Activated CD8-positive, alpha-beta memory T cell treated with anti-CD3 and anti-CD28 coated beads for 48 hours (primary cell): ENCODE measurements at places on chromosomes 3 and 15.

DNA sequence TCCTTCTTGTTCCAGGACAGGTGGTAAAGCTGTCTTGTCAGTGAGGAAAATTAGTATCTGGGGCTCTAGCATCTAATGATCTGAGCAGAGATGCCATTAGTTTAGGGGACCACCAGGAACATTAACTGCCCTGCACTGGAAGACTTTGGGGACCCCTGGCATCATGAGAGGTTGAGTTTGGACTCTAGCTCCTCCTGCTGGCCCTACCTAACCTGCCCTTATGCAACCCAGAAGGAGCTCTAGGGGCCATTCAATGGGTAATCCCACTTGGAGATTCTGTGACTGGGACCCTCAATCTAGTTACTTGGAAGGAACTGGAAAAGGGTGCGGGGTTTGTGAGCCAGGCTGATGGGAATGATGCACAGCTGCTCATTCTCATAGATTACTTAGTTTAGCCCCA, 451.0 kb downstream of the EPHB1 start:
- DNase-seq, result no peak

- no peak for DNase-seq
Observed at GRCh38 chr3:55207744-55208143, 279.4 kb downstream of the WNT5A start.

GRCh38 chr3:50850639-50851511, 176.1 kb downstream of the DOCK3 start:
- no peak for DNase-seq

GRCh38 chr3:87046241-87046640, 55.3 kb upstream of the VGLL3 start:
- no peak for DNase-seq

GRCh38 chr15:101029971-101030661, 111.0 kb downstream of the LRRK1 start:
- DNase-seq, result no peak

- DNase-seq, result no peak
Observed at GRCh38 chr3:157276801-157277200, 116.9 kb upstream of the CCNL1 start.

DNA sequence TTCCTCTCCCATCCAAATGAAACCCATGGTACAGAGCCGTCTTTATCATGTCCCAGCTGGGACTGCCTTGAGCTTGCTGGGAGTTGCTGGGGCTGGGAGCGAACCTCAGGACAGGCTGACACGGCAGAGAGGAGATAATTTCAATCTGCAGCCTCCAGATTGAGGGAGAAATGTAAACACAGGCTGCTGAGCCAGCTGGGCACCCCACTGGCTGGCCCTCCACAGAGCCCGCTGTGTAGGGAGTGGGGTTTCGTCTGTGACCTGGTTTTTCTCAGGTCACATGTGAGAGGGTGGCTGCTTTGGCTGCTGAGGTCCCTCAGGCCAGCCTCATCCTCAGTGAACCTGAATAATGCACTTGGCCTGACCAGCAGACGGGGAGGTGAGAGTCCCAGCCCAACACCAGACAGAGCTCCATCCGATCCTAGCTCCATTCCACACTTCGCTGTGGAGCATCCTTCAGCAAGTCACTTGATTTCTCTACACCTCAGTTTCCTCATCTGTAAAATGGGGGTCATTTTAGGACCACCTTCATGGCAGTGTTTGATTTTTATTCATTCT, 121.6 kb upstream of the MRPS22 start:
- no peak for DNase-seq

GRCh38 chr3:84275532-84275931, 683.3 kb upstream of the CADM2 start:
- no peak for DNase-seq

DNA sequence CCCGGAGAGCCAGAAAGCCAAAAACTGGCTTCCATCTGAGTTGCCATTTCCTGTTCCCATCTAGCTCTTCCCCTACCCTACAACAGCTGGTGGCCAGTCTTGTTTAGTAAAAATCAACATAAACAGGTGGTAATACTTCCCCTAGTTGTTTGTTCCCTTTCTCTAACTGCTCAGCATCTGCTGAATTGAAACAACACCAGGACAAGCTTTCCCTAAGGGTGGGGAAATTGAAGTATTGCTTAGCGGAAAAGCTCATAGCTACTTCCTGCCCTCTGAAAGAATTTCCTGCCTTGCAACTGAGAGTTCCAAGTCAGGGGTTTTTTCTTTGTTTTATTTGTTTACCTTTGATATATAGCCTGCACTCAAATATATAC, 66.8 kb downstream of the HMG20A start:
- DNase-seq, result no peak

GRCh38 chr3:56522374-56522773, 34.6 kb upstream of the CCDC66 start:
- no peak for DNase-seq

DNA sequence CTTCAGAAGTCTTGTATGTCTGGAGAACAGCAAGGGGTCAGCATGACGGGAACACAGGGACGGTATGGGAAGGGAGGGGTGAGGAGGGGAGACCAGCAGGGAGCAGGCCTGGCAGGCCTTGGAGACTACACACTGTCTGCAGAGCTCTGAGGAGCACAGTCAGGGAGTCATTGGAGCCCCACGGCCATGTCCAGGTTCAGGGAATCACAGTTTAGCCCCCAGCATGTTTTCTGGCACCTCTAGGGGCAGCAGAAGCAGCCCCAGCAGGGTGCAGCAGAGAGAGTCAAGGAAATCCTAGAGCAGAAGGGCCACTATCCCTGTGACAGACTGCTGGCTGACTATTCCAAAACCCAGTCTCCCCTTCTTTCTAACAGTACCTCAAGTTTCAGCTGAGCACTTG, 3.2 kb downstream of the LAMP3 start:
- DNase-seq, result no peak

DNA sequence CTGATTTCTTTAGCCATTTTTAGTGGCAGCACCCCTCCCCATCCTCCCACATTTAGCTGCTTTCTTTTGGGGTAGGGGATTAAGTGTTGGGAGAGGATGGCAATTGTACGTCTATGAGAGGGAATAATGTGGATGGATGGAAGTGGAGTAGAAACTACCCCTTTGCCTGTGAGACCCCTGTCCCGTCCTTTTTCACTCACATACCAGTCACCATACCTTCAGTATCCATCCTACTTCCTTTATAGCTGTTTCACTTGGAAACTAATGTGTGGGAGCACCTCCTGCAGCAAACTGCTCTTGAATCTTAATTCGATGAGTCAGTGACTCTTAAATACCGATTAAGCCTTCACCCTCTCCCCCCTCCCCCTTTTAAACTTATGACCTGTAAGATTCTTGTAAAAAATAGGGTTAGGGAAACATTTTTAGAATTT, 730 bp downstream of the SPRED1 start:
- no peak for DNase-seq

DNA sequence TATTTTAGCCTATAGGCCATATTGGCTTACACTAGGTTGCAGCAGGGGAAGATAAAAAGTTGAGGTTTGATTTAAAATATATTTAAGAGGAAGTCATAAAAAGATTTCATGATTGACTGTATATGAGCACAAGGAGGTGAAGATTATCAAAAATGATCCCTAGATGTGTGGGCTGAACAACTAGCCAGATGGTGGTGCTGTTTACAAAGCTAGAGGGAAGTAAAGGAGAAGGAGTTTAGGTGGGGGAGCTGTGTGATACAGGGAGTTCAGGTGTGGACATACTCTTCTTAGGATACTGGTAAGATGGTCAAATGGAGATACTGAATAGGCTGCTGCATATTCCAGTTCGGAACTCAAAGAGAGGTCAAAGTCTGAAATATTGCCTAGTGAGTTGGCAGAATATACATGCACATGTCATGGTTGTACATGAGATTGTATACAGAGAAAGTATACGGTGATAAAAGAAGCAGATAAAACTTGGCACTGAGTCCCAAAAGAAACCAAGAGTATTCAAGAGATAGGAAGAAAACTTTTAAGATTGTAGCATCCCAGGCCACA, 727.8 kb downstream of the NLGN1 start:
- no peak for DNase-seq

- no peak for DNase-seq
Observed at GRCh38 chr3:4714045-4714444, 220.9 kb downstream of the ITPR1 start.
